ENCODE measurements at places on chromosomes 3 and 15.
A peak's percentile ranks its signal among the peaks of the same experiment; 100 is the strongest.

GRCh38 chr3:133381346-133382109, 18.3 kb upstream of the BFSP2 start:
- no peak for DNase-seq

DNA sequence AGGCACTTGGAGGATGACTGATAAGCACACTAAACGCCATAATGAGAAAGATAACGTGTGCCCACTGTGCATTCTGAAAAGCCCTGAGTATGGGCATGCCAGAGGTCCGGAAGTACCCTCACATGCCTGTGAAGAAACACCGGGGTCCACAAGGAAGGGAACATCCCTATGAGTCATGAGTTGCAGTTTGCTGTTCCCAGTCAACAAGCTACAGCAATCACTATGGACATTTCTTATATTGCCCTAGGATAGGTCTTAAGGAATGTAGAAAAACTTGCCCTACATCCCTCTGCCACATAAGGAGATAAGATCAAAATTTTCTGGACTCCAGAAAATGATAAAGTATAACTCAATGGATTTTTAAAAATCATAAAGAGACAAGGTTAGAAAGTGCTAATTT, 9.9 kb downstream of the MB21D2 start:
- no peak for DNase-seq

DNA sequence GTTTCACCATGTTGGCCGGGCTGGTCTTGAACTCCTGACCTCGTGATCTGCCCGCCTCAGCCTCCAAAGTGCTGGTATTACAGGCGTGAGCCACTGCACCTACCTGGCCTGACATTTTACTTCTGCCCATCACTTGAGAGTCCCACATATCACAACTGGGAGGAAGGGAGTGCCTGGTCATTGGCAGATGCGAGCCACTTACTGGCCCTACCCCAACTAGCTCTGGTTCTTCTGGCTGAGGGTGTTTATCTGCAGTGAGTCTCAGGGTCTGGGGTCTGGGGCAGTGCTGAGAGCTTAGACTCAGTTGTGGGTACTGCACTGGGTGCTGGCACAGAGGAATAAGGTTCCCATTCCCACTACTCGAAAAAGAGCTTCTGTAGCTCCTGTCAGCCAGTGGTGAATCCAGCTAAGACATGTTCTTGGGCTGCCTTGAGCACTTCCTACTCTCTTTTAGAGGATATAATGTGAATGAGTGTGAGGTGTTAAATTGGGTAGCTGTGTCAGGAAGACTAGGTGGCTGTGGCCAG, 30.2 kb downstream of the DAG1 start:
- DNase-seq, result no peak

DNA sequence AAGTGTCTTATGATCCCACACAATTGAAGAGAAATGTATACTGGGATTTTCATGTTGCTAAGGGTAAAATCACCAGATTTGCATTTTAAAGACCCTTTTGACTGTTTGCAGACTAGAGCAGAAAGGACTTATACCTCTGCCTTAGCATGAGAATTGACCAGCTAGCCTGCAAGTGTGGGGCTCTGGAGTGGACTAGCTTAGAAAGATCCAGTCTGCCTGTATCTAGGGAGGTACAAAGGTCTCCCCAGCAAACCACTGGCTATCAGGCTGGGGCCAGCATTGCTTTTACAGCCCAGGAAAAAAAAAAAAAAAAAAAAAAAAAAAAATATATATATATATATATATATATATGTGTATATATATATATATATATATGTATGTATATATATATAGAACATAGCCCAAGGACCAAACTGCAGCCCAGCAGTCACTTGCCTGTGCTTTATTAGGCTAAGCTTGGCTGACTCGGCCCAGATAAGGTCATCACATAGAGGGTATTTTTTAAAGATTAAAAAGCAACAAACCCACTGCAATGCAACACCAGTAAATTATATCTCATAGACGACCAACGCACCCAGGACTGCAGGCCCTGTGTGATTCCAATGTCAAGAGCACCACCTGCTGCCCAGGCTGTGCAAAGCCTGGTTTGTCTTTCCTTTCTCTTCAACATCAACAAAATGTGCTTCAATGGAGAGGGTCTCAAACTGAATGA, 63.7 kb downstream of the DCLK3 start:
- DNase-seq, result no peak

DNA sequence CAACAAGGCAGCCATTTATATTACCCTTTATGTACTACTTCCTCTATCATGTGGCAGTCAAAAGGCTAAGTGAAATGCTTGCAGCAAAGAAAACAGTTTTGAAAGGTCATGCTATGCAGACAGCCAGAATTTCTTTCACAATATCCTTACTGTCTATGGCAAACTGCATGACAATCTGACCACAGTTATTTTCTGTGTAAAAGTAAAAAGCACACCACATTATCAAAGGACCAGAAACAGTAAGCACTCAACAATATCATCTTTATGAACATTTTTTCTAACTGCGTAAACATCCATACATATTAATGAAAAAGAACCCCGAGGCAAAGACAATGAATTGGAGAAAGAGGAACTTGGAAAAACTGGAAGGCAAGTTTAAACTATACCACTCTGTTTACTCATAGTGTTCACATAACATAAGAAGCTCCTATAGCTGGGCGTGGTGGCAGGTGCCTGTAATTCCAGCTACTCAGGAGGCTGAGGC, 47.9 kb downstream of the PIK3CB start:
- DNase-seq, result peak; percentile 49

DNA sequence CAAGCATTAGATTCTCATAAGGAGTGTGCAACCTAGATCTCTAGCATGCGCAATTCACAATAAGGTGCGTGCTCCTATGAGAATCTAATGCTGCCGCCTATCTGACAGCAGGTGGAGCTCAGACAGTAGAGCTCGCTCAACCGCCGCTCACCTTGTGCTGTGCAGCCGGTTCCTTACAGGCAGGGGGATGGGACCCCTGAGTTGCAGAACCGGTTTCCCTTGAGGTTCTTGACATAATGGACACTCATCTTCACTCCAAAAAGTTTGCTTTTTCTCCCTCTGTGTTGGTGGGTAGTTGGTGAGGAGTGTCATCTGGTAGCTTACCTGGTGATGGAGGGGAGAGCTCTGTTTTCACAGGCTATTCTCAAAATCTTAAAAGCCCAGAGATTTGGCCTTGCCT, 324.0 kb upstream of the TBL1XR1 start:
- no peak for DNase-seq

GRCh38 chr15:63063877-63064409, 21.4 kb downstream of the TPM1 start:
- DNase-seq, result no peak

GRCh38 chr3:58874795-58875194, 175.0 kb downstream of the CFAP20DC start:
- peak; percentile 18 for DNase-seq

GRCh38 chr3:131141770-131142169, 115.1 kb downstream of the NEK11 start:
- DNase-seq, result no peak

Measured in BJ (cell line).